ENCODE measurements at places on chromosomes 11 and 22.

- DNase-seq = no peak
Observed at GRCh38 chr22:38727530-38728451, 22.0 kb downstream of the GTPBP1 start.

GRCh38 chr22:43077121-43077877 lies 11.9 kb downstream of the TTLL1 start:
- no peak for DNase-seq

GRCh38 chr11:66225066-66225465 lies 43.4 kb upstream of the RAB1B start:
- DNase-seq = no peak

GRCh38 chr11:61571337-61571736 lies 9.5 kb downstream of the SYT7 start:
- no peak for DNase-seq

- DNase-seq = no peak
Observed at GRCh38 chr11:71305041-71305440, 52.7 kb upstream of the SHANK2 start.

DNA sequence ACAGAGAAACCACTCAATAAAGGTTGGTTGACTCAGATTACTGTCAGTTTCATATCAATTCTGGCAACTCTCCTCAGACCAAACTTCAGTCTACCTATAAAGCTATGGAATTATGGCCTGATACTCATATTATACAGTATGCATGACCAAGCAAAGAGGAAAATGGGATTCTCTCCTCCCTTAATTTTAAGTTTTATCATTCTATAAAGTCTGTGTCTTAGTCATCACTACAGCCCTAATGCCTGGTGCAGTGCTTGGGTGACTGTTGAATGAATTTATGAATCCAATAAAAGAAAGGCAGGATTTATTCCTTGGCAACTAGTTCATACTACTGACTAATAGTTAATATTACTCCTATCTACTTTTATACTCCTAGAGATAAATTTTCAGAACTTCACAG lies 37.6 kb upstream of the GRAMD1B start:
- DNase-seq = no peak

DNA sequence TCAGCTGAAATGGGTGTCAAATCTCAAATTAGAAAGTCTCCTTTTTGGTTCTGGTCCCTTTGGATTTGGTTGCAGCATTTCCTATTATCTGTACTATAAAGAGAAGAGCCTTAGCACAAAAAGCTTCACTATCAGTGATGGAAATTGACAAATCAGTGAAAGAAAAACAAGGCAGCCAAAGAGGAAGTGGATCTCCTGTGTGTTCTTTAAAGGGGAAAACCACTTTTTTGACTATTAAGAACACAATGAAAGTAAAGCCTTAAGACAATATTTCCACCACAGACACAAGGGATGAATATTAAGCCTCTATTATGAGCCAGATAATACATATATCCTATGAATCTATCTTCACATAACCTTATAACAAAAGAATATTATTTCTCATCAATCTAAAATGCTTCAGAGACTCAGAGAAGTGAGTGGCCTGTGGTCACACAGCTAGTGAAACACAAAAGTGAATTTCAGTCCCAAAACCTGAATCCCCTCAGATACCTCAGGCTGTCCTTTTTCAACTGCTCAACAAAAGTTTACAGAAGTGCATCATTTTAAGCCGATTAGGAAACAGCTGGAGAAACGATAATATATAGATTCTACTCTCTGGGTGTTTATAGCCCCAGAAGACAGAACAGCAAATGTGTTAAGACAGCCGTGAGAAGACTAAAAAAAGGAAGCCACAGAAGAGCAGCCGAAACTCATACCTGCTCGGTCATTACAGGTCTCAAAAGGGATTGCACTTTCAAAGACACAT lies 24.4 kb upstream of the FSHB start:
- no peak for DNase-seq

DNA sequence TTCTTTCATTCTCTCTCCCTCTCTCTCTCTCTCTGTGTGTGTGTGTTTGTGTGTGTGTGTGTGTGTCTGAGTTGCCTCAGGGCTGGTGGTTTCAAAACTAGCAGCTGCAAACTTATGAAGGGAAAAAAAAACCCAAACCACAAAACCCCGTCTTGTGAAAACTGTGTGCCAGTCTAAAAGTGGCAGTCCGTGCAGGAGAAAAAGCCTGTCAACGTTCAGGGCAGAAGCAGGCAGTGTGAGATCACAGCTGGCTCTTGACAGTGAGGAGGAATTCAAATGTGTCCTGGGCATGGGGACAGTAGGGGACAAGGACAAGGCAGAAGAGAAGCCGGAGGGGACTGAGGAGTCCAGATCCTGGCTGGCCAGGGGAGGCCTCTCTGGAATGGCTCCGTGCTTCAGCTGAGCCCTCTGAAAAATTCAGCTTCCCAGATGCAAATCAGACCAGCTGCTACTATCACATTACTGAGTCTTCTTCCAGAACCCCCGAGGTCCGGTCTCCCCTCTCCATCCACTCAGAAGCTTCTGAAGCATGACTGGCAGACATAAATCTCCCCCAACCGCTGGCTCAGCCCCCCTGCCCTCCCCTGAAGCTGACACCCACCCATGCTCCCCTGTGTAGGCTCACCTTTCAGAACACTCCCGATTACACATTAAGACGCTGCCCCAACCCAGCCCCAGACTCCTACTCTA lies 31.9 kb downstream of the FLI1 start:
- DNase-seq = no peak

GRCh38 chr22:48366591-48366990 lies 1461.1 kb downstream of the BRD1 start:
- no peak for DNase-seq

DNA sequence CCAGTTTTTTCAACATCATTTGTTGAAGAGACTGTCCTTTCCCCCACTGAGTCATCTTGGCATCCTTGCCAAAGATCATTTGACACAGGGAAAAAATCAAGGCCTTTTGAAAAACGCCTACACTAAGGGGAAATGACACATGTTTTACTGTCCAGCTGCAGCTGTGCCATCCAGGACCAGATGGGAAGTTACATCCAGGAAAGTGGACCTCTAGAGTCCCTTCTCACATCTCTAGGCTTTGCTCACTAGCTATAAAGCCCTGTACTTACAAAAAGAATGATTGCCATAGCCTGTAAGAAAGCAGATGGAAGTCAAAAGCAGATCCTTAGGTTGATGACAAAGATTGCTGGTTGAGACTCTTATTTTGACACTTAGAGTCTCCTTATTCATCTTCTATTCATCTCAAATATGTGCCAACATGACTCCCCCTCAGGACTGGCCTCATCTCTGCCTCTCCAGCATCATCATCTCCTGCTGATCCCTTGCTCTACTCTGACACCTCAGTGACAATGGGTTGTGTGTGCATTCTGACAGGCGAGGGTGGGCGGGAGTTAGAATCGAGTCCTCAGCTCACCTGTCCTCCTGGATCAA lies 22.8 kb downstream of the OSBP2 start:
- DNase-seq = no peak

DNA sequence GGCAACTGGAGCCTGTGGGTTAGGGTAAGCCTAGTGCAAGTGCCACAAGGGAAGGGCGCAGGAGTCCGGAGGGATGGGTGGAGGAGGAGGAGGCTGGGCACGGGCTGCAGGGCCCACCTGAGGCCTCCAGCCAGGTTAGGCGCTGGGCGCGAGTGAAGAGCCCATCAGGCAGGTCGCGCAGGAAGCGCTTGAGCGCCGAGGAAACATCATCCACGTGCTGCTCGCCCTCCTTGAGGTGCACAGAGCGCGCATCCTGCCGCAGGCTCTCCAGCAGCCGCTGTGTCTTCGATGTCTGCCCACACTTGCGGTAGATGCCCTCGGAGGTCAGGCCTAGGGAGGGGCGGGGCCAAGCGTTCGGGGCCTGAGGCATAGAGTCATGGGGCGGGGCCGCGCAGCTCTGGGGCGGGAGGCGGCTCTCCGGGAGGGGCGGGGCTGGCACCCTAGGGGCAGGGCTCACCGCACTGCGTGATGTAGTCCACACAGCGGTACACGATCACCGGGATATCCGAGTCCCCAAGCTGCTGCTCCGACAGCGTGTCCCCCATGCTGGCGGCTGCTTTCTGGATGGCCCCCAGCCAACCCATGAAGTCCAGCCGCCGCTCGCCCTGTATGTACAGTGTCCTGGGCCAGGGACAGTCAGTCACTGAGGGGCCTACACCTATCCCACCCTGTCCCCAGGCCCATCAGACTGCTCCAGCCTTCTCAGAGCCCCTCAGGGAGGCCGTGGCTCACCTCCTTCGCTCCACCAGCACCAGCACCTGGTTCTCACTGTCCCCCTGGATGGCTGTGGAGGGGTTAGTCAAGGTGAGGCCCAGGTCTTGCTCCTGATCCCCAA lies 22.9 kb upstream of the PDE2A start:
- DNase-seq = no peak
